ENCODE measurements at places on chromosomes 1 and 21.

GRCh38 chr1:45488666-45489377 is 2.1 kb downstream of the TESK2 start:
- DNase-seq = no peak

GRCh38 chr1:236045771-236046170 is 19.1 kb downstream of the NID1 start:
- DNase-seq = no peak

GRCh38 chr21:42836767-42837301 is 42.5 kb downstream of the WDR4 start:
- DNase-seq = no peak

DNA sequence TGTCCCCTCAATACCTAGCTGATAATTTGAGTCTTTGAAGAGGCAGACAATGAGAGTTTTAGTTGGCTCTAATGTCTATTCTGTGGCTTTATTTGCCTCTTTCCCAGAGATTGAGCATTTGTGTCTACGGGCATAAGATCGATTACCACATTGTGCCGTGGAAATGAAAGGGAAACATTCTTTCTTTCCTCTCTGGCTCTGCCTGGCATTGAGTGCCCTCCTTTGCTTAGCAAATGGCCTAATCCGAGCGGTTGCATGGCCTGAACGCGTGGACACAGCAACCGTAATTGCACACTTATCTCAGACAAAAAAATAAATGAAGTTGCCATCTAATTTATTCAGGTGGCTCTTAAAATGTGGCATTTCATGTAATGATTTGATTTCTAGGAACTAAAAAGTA is 247.9 kb downstream of the ADGRL2 start:
- DNase-seq = no peak

DNA sequence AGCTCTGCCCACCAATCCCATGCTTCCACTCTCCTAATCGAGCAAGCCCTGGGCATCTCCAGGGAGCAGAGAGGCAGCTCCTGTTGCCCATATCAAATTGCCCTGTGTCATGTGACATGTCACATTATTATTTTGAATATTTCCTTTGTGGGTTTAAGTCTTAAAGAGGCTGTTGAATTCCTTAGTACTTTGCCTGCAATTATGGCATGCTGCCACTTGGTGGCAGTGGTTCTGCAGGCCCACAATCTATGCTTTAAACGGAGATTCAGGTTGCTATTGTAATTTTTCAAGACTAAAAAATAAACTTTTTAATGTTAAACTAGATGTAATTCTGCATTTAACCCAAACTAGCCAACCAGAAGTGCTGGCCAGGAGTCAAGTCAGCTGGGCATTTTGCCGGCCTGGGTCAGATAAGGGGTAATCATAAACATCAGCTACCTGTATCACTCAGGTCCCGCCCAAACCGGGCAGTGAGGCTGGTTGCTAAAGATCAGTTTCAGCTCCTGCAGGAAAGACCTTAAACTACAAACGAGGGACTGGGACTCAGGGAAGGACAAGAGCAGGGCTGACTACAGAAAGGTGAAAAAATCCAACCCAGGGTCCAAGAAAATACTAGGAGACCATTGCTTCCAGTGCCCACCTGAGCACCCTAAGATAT is 37.3 kb upstream of the ARHGEF16 start:
- DNase-seq = no peak

DNA sequence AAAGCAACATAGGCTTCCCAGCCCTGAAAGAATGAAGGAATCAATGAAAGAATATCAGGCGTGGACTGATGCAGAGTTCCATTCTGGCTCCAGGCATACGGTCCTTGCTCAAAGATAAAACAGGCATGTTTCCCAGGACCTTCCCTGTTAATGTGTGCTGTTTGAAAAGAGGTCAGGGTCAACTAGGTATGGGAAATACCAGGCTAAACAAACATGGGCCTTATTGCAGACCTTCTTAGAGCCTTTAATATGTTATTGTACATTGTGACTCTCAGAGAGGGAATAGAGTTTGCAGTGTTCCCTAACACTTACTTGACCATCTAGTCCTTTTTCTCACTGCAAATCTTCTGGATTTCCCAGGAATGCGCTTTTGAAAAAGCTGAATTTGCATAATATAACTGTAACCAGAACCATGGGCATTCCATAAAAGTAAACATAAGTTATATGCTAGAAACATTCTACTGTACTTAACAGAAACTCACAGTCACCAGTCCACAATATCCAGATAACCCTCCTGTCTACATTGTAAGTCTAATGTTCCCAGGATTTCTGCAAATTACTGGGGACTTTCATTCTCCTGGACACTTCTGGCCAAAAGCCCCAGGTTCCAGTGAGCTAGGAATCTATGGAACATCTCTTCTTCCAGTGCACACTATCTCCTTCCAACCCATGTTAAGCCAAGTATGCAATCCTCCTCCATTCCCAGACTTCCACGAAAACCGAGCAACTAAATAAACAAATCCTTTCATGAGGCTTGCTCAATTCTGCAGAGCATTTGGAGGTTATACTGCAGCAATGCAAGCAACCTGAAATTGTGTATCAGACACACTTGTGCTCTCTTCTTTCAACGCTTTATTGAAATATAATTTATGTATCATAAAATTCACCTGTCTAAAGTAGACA is 486.6 kb downstream of the SETD4 start:
- no peak for DNase-seq

DNA sequence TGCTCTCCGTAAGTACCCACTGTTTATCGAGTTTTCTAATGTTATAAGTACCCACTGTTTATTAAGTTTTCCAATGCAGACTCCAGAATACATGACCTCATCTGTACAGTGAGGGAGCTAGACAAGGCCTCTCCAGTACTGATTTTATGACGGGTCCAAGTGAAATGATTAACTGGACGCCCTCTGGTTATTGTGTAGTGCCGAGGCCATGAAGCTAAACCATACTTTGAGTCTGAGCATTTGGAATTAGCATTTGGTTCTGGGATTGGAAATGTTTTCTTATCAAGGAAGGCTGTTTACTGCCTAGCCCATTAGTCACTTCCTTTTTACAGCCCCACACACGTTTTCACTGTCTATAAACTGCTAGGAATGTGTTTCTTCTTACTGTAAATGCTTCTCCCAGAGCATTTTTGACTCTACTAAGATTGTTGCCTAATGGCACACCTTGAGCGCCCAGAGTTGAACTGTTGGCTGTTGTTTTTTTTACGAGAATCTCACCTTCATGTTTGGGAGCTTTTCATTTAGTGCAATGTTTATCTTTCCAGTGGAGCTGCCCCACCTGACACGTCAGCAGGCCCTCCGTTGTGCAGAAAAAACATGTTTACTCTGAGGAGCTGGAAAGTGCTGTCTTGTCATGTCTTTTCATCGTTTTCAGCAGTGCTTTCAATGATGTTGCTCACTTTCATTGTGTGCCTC is 26.9 kb downstream of the SPATA46 start:
- no peak for DNase-seq

GRCh38 chr1:185663332-185663731 is 70.9 kb upstream of the HMCN1 start:
- no peak for DNase-seq

DNA sequence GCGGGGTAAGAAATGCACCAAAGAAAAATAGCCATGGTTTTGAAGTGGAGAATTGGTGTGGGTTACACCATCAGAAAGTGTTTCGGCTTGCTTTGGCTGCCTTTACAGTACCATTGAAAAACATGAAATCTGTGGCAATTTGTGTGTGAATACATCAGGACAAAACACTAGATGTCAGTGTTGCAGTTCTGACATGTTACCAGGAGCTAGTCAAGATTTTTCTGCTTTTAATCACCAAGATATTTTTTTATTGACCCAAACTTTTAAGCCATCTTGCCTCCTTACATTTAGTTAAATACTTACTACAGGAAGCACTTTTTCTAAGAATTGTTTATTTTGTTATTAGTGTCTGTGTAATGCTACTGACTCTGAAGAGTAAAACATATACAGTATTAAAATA is 14.3 kb downstream of the RRP15 start:
- DNase-seq = no peak

GRCh38 chr21:44005593-44005992 is 6.5 kb upstream of the TRAPPC10 start:
- no peak for DNase-seq

DNA sequence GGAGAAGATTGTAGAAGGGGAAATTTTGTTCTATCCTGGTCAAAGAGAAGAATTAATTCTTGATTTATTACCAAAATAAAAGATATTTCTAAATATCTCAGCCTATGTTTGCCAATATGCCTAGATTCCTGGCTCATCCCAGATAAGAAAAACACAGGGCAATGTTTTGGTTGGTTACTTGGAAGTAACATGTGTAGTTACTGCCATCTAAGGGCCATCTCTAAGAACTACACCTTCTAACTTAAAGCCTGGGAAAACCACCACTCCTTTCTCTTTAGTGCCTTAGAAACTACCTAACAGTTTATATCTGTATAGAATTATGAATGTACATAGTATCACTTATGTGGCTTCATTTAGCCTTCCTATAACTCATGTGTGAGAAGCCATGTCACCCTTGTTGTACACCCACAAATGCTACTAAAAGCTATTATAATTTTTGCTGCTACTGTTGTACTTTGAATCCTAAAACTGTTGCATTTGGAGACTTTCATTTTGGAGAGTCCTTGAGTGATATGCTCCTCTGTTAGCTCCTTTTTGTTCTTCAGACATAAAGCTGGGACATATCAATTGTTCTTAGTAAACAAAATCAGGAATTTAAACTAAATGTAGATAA is 4.5 kb downstream of the AIM2 start:
- DNase-seq = no peak

DNA sequence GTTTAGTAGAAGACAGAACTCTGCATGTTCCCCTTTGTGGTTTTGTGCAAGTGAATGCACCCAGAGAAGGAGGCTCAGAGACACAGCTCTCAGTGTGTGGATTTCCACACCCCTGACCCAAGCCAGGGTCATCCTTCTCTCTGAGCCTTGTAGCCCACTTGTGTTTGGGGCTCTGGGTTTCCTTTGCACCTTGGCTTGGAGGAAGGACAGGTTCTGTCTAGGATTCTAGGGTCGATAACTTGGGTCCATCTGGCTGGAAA is 27.2 kb downstream of the MYOG start:
- DNase-seq = no peak

GRCh38 chr21:45482899-45483821 is 59.1 kb downstream of the SLC19A1 start:
- DNase-seq = peak; percentile 46

DNA sequence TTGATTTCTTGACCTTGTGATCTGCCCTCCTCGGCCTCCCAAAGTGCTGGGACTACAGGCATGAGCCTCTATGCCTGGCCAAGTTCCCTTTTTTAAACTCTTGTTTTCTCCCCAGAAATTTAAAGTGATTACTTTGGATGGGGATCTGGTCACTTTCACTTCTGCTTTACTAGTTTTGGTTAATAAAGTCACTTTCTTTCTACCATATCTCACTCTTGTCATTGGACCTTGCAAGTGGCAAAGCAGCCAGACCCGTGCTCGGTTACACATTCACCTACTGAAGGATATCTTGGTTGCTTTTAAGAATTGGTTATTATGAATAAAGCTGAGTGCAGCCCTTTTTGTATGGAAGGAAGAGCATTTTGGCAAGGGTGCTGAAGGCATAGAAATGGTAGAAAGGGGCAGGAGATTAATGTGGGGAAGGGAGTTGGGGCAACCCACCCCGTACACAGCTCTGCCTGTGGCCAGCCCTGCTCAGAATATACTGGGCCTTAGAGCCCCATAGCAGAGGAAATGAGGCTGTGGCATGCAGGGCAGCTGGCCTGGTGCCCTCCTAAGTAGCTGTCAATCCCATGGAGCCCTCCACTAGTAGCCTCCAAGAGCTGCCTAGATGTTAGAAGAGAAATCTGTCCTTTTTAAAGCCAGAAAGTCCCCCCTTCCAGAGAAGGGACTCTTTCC is 40.7 kb downstream of the CD2 start:
- DNase-seq = no peak

- DNase-seq = no peak
Measured at GRCh38 chr21:45423968-45424853, 19.2 kb downstream of the COL18A1 start.

DNA sequence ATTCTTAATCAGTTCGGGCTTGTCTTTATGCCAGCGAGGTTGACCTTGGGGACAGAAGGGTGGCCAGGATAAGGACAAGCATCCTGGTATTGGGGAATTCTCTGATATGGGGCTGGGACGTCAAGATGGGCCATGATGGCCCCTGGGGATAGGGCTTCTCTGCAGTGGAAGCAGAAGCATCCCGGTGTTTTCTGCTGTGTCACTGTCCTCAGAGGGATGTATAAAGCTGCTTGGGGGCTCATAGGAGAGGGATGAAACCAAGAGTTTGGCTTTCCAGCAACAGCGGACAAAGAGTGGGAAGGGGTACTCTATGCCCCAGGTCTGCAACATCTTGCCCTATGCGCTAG is 1.4 kb upstream of the ATP1B1 start:
- DNase-seq = no peak

- DNase-seq = no peak
Measured at GRCh38 chr1:76260279-76260678, 185.7 kb downstream of the ST6GALNAC3 start.

GRCh38 chr1:37719572-37720195 is 27.4 kb downstream of the CDCA8 start:
- no peak for DNase-seq

GRCh38 chr1:203282720-203283542 is 22.4 kb upstream of the BTG2 start:
- no peak for DNase-seq

DNA sequence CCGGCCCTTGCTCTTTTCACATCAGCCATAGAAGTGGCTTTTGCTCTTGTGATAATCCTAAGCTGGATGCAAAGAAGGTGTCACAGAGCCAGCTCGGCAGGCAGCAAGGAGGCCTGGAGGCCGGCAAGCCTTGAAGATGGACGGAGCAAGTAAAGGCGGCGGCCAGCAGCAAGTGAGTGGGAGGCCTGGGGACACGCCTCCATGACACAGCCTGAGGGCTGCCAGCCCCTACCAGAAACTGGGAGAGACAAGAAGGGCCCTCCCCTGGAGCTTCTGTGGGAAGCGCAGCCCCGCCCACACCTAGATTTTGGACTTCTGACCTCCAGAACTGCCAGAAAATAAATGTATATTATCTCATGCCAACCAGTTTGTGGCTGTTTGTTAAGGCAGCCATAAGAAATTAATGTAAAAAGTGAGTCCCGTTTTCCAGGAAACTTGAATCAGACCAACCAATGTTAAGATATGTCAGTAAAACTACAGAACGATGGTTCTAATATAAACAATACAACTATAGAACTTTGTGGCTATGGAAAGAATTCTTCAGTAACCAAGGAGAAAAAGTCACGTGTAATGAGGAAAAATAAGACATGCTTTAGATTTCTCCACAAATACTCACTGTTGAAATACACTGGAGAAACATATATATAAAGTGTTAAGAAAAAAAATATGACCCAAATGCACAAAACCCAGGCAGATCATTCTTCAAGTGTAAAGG is 49.9 kb downstream of the BACE2 start:
- no peak for DNase-seq

- DNase-seq = no peak
Measured at GRCh38 chr21:43827015-43827611, 37.7 kb downstream of the RRP1 start.

Measured in stimulated activated CD4-positive, alpha-beta T cell treated with anti-CD3 and anti-CD28 coated beads, Interleukin-4, amount 100 ng/mL, for 48 hours (primary cell).